ENCODE measurements at places on chromosomes 6 and 20.
A peak's percentile ranks its signal among the peaks of the same experiment; 100 is the strongest.

DNA sequence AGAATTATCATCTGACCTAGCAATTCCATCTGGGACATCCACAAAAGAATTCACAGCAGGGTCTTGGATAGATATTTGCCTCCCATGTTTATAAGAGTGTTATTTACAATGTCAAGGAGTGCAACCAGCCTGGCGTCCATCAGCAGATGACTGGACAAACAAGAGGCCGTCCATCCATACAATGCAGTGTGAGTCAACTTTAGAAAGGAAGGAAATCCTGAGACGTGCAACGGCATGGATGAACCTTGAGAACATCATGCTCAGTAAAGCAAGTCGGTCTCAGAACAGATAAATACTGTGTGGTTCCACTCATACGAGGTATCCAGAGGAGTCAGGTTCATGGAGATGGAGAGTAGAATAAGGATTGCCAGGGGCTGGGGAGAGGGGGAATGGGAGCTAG lies 46.4 kb downstream of the FOXF2 start:
- no peak for DNase-seq

DNA sequence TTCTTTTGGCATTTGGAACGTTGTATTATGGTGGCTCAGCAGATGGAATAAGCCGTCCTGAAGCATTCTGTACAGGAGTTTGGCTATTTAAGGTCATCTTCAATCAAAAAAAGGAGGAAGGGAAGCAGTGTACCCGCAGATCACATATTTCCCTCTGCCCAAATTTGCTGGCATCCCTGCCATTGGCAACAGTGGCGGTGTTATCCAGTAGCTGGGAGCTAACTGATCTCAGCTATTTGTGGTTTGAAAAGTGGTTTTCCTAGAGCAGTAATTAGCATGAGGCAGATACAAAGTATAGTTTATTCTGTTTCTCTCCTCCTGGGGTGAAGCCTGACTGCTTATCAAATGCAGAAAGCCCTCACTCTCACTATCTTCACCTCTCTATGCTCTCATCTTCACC lies 576.8 kb downstream of the QKI start:
- no peak for DNase-seq

GRCh38 chr6:15586503-15586902 lies 76.3 kb downstream of the DTNBP1 start:
- peak; percentile 10 for DNase-seq

DNA sequence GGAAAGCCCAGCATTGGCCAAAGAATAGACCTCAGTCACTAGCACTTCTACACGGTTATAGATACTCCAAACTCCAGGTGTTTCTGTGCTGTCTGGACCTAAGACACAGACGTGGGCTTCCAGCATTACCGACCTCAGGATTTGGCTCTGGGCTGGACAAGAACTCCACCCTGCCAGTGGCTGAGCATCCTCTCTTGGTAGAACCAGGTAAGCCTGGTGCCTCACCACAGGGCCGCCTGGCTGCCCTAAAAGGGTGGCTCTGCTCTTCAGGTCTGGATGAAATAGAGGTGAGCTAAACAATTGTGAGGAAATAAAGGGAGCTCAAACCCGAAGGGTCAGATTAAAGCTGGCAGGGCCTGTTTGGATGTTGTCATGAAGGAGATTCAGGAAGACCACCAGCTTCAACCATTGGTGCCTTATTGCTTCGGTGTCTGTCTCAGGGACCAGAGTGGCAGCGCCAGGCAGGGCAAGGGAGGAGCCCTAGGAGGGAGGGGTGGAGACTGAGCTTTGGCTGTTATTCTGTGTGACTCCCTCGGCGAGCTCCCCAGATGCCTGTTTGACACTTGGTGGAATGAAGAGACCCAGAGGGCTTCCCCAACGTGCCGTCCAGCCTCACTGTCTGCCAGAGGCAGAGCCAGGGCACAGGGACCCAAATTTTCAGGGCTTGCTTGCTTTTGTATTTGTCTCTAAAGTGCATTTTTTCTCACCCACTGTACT lies 8.6 kb downstream of the SYNDIG1 start:
- no peak for DNase-seq

DNA sequence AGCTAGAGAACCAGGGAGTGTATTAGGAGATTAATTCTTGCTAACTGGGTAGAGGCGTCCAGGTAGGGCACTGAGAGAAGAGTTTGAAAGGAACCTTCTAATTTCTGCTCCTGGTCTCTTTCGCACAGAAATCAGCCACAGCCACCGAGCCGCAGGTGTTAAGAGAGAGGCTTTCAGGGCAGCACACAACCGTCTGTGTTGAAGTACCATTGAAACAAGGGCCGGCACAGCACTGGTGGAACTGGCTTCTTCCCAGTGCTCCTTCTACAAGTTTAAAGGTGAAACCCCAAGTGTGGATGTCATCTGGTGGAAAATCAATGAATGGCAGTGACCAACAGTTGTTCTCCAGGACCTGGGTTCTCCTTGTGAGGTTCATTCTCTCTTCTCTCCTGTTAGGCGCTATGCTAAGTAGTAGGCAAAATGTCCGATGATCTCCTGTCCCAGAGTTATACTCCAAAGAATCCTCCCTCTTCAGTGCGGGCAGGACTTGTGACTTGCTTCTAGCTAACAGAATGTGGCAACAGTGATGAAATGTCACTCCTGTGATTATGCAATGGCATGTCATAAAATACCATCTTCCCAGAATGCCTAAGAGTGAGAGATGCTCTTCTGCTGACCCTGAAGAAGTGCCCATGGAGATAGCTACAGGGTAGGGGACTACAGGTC lies 15.0 kb upstream of the RIN2 start:
- DNase-seq, result no peak

- DNase-seq, result no peak
Observed at GRCh38 chr20:34066476-34067090, 45.5 kb downstream of the EIF2S2 start.

GRCh38 chr6:56259234-56260077 lies 12.1 kb upstream of the COL21A1 start:
- DNase-seq, result no peak

- no peak for DNase-seq
Observed at GRCh38 chr20:40900666-40901215, 127.9 kb upstream of the TOP1 start.
